IPS DF 19.7 (cell line): ENCODE measurements at places on chromosomes 5 and 9.

- no peak for DNase-seq
Observed at GRCh38 chr5:169696621-169697510, 59.8 kb downstream of the DOCK2 start.

GRCh38 chr5:141707510-141707909, 25.5 kb upstream of the ARAP3 start:
- no peak for DNase-seq

DNA sequence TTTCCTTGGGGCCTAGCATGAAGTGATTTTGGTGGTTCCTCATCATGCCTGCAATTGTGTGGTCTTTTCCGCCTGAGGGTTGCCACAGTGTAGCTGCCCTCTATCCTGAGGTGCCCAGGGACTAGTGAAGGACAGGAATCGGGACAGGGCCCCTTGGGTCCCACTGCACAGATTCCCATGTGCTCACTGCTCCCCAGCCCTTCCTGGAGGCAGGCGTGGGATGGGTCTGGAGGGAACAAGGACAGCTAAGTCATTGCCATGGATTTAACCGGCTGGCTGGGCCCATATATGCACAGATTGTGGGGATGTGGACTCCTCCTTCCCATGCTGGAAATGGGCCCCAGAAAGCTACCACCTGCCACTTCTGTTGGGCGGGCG, 122.3 kb upstream of the PITX1 start:
- no peak for DNase-seq

DNA sequence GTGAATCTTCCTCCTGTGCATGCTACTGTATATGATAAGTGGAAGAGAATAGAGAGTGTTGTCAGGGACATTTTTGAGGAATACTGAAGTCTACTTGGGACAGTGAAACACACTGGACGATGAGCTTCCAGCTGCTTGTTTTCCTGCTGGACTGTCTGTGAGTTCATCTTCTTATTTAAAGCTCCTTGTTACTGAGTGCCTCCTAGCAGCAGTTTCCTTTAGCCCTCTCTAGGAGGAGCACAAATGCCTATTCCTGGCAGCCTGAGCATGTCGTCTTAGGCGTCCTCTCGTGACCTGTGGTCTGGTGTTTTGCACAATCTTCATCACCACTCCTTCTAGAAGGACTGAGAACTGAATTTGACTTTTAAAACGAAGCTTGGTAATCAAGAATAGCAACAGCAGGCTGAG, 43.8 kb downstream of the ANKRD33B start:
- no peak for DNase-seq

GRCh38 chr9:110986529-110986928, 51.7 kb downstream of the LPAR1 start:
- no peak for DNase-seq

GRCh38 chr5:149345892-149346222, 558 bp downstream of the GRPEL2 start:
- DNase-seq: no peak

GRCh38 chr5:171010086-171010485, 148.3 kb downstream of the RANBP17 start:
- no peak for DNase-seq

GRCh38 chr9:96136992-96137670, 164.8 kb downstream of the HSD17B3 start:
- no peak for DNase-seq

GRCh38 chr9:136377341-136378169, 4.1 kb upstream of the CARD9 start:
- no peak for DNase-seq

DNA sequence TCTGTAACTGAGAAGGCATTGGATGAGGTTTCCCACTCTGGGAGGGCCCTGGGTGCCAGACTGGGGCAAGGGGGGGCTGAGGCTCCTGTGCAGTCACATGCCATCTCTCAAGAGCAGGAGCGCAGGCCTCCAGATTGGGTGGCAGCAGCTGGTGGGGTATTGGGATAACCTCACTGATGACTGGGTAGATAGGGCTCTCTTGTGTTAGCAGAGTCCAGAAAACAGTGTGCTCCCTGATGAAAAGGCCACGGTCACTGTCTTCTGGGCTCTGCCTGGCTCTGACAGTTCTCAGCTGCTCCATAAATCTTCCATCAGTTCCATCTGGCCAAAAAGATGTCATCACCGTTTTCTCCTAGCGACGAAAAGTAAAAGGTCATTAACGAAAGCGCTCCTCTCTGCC, 21.8 kb upstream of the NKX2-5 start:
- no peak for DNase-seq

- DNase-seq: no peak
Observed at GRCh38 chr5:178432421-178433272, 157.5 kb downstream of the COL23A1 start.

DNA sequence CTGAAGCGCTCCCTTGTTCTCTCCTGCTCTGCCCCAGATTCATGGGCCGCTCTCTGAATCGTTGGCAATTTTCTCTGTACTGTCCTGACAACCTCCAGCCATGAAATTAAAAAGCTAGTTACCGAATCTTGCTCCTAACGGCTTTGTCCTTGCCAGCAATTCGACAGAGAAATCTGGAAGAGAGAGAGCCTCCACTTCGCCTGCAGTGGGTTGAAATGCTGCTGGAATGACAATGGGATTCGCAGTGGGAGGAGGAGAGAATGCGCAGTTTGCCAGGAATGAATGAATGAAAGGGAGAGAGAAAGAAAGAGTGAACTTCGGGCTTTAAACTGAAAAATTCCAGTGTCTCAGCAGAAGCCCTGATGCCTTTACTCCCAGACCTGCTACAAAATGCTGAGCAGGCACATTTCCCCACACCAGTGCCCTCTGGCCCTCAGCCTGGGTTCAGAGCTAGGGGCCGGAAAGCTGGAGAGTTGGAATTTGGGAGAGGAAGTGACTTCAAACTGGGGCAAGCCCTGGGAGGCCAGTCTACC, 11.5 kb upstream of the BOD1 start:
- peak; percentile 33 for DNase-seq

- DNase-seq: no peak
Observed at GRCh38 chr5:16935231-16936149, 598 bp downstream of the MYO10 start.

DNA sequence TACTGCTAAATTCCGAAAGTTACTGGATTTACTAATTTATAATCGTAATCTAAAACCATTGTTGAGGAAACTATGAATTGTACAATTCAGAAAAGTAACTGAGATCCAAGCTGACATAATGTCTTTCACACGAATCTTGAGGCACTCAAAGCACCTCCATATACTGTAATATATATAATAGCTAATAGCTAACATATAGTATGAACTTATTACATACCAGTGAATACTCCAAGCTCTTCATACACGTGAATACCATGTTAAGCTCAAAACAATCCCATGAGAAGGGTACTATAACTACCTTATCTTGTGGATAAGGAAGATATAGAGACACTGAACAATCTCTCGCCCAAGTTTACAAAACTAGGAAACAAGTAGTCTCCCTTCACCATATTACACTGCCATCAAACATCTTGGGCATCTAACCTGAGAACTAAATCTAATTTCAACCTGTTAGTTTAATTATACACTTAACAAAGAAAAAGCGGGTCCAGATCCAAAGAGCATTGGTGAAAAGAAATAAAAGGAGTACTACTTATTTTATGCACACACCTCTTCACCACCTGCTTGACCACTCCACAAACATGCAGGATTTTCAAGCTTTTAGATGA, 1.0 kb downstream of the NUDCD2 start:
- DNase-seq: no peak

DNA sequence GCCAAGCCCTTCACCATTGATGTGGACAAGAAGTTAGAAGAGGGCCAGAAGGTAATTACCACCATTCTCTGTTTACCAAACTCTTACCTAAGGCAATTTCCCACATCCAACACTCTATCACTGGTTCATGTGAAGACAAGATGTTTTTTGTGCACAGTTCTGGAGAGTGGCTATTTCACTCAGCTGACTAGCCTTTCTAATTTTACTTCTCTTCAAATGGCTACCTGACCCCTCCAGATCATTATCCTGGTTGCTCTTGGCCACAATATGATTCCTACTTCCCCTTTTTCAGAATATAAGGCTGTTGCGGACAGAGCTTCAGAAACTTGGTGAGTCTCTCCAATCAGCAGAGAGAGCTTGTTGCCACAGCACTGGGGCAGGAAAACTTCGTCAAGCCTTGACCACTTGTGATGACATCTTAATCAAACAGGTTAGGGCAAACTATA, 7.1 kb downstream of the KIF20A start:
- DNase-seq: no peak

- peak; percentile 48 for DNase-seq
Observed at GRCh38 chr9:73845954-73846690, 651.0 kb upstream of the RORB start.

DNA sequence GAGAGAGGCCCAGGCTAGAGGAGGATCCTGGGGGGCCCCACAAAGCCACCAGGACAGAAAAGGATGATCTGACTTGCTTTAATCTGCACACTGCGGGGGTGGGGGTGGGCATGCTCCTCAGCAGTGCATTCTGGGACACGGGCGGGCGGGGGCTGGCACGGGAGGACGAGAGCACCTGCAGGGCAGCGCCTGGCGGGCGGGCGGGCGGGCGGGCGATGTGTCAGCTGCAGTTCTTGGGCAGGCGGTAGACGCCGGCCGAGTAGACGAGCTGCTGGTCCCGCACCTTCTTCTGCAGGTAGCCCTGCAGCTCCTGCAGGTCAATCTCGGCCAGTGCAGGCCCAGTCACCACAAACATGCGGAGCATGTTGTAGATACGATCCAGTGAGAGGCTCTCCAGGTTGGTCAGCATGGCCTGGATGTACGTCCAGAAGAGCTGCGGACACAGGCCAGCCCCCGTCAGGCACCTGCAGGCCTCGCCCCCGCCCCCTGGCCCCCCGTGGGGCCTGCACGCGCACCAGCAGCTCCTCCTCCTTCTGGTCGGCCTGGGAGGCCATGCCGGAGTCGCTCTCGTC, 3.0 kb upstream of the TMEM210 start:
- DNase-seq: no peak

GRCh38 chr9:114139071-114139470, 16.3 kb upstream of the COL27A1 start:
- DNase-seq: no peak

DNA sequence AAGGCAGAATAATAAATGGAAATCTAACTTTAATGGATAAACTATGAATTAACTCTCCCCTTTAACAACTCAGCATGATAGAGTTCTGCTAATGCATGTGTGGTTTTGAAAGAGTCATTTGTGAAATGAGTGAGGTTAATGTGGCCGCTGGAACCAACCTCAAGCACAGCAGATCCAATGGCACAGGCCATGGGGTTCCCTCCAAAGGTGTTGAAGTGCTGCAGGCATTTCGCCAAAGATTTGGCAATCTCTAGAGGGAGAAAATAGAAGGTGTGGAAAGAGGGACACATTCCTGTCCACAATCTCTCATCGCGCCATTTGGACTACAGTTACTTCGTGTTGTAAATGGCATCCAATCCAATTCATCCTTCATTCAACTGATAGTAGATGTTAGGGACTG, 35.0 kb downstream of the AGXT2 start:
- no peak for DNase-seq

DNA sequence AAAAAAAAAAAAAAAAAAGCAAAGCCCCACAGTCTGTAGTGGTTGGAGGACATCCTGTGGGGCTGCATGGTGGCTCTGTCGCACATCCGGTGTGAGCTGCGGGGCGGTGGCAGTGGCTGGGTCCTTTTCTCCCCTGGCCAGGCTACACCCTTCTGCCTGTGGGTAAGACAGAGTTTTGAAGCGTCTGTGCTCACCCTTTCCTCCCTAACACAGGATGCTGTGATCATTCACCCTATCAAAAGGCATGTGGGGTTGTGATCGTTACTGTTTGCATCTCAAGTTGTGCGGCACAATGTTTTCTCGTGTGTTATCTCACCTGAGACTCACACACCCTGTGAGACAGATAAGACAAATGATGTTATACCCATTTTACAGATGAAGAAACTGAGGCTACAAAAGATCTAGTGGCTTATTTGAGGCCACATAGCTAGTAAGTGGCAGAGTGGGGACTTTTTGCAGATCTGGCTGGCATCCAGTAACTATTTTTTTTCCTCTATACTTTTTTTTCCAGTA, 17.5 kb downstream of the IRF1 start:
- DNase-seq: no peak

GRCh38 chr9:37350486-37351190, 71.9 kb upstream of the GRHPR start:
- no peak for DNase-seq

DNA sequence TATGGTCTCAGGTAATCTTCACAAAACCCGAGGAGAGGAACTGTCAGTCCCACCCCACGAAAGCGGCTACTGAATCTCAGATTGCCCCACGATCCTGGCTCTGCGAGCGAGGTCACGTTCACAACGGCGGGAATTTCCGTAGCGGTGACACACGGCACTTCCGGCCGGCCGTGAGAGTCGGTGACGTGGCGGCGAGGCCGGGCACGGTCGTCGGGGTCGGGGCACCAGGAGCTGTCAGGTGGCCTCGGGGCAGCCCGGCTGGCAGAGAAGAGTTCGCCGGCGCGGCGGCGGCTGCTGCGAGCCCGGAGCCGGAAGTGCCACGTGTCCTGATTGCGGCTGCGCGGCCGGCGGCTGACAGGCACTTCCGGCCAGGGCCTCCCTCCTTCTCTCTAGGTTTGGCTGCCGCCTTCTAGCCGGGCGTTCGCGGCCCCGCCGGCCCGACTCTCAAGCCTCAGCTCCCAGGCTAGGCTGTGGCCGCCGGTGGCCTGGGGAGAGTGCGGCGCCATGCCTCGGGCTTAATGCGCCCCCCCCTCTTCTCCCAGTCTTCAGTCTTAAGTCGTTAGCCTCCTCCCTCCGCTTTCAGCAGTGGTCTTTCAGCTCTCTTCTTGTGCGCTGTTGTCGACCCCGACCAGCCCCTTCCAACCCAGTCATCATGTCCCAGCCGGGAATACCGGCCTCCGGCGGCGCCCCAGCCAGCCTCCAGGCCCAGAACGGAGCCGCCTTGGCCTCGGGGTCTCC, at the start of gene SEC24A:
Gene SEC24A (plus strand): TSS at position 361 of the 738 bp plus-strand sequence. CDS start 292 bp downstream, at position 653.
- DNase-seq: peak; percentile 67

- no peak for DNase-seq
Observed at GRCh38 chr5:160227012-160227411, 2.3 kb upstream of the FABP6 start.

DNA sequence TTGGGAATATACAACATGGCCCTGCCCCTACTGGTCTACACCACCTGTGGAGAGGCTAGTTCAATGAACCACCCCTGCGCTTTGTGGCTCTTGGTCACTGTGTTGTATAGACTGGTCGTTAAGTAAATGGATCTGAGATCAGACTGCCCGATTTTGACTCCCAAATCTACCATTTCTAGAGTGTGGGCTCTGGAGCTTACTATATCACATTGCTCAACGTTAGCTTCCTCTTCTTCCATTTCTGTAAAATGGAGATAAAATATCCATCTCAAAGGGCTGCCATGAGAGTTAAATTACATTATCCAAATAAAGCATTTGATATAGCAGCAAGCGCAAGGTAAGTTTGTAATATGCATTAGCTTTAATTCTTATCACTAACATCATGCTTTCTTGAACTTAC, 52.7 kb upstream of the IFNK start:
- no peak for DNase-seq
